ENCODE measurements at places on chromosomes 2 and 18. TPM values are rescaled to one million over a fixed set of nuclear protein-coding genes. Genes with fewer than 3 reads are reported as not detected.
A peak's percentile ranks its signal among the peaks of the same experiment; 100 is the strongest.

DNA sequence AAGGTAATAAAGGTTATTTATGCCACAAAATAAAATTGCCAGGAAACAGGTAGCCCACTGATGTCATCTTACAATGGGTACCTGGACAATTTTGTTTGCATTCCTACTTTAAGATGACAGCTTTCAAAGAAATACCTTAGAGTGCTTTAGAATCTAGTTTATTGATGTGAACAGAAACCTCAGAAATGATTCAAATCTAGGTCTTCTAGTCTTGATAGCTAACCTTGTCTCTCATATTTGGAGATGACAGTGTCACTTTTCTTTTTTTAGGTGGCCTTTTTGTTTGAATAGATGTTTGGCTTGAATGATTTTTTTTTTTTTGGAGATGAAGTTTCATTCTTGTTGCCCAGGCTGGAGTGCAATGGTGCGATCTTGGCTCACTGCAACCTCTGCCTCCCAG, 69.1 kb downstream of the PIK3C3 start:
- no peak for DNase-seq

- DNase-seq = no peak
These were observed 33.0 kb upstream of the GATA6 start for GRCh38 chr18:22136395-22136794.

DNA sequence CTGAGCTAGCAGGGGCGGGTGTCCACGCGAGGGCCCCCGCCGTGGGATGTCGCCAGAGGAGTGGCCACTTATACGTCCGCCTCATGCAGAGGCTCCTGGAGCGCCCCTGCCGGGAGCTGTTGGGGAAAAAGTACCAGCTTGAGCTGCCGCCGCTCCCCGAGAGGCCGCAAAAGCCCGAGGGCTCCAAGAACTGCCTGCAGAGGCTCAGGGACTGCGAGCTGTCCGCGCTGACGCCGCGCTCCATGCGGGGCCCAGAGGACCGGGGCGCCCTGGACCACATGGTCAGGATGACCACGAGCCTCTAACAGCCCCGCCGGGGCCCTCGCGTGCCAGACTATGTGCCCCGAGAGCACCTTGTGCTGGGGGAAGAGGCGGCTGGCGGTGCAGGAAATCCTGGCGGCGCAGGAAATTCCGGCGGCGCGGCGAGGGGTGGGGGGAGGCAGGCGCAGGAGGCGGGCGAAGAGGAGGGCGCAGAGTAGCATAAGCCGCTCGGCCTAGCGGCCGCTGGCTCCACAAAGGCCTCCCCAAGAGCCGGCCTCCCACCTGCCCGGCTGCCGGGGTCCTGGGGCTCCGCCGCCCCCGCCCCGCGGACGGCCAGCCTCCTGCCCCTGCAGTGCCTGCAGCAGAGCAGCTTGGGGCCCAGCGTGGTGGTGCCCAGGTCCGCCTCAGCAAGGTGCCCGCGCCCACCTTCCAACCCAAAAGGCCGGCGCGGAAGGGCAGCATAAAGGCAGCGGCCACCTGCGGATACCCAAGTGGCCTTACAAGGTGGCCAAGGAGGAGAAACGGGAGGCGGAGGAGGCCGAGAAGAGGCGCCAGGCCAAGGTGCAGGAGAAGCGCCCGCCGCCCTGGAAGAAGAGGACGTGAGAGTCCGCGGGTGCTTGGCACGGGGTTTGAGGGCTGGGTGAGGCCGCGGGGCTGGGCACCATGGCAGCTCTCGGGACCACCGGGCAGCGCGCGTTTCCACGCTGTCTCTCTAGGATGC, 42.1 kb upstream of the TRIM43B start:
- peak; percentile 75 for DNase-seq

DNA sequence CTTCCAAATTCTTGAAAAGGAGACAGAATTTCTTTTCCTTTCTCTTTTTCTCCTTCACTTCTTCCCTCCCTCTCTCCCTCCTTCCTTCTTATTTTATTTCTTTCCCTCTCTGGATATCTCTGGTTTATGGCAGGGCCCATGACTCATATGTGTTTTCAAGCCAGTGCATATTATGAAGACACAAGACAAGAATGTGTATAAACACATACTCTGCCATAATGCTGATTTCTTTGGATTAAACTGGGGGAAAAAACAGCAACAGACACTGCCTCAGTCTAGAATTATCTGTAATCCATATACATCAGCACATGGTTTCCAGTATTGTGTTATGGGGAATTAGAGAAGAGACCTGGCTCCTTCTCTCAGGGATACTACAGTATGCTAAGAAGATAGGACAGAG, 82.8 kb upstream of the CPO start:
- no peak for DNase-seq

GRCh38 chr2:23432531-23432930, 47.6 kb downstream of the KLHL29 start:
- DNase-seq = no peak

DNAH6 gene
- 1.3 TPM for total RNA-seq

- no peak for DNase-seq
These were observed 31.1 kb upstream of the PPP1R1C start for GRCh38 chr2:181954538-181954883.

SP140 gene
- 2.6 TPM for total RNA-seq

Data from left colon (tissue), 2 donors.